ENCODE measurements at places on chromosomes 2 and 18.

GRCh38 chr2:231780123-231780908 lies 766 bp downstream of the PDE6D start:
- DNase-seq, result peak; percentile 57

- no peak for DNase-seq
Measured at GRCh38 chr2:168565112-168565511, 109.0 kb downstream of the CERS6 start.

- no peak for DNase-seq
Measured at GRCh38 chr2:110662560-110662959, 15.3 kb downstream of the BUB1 start.

DNA sequence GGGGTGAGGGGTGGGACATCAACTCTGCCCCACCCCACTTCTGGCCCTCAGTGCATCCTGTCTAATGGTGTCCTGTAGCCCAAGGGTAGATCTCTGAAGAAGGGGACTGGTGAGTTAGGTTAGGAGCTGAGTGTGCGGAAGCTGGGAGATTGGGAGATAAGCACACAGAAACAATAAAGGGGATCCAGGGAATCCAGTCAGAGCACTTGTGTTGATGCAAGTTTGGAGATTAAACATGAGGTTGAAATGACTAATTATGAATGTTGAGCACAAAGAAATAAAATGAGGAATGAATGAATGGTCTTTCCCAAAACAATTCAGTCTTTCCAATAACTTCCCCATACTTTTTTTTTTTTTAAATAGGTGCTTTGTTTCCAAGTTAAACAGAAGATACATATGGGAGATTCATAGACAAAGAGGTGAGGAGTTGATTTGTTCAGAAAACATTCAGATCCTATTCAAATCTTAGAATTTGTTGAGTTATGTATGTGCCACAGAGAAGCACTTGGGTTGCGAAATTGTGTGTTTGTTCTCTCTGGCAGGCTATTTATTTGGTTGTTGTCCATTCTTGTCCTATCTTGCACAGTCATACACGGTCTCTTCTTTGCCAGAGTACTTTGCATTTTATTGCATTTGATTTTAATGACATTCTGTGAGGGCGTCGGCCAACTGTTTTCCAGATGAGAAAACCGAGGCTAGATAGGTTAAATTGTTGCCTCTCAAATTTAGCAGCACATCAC lies 31.6 kb upstream of the NABP1 start:
- peak; percentile 41 for DNase-seq

- no peak for DNase-seq
Measured at GRCh38 chr18:10022365-10022764, 108.5 kb downstream of the VAPA start.

GRCh38 chr2:118665784-118666529 lies 181.5 kb downstream of the EN1 start:
- DNase-seq, result no peak

Measured in lung microvascular endothelial cell (primary cell).